Fibroblast of villous mesenchyme (primary cell): ENCODE measurements at places on chromosomes 2 and 18. TPM values are rescaled to one million over a fixed set of nuclear protein-coding genes. Genes with fewer than 3 reads are reported as not detected.

GRCh38 chr2:32418778-32419177, 62.0 kb downstream of the BIRC6 start:
- DNase-seq, result peak; percentile 62

GRCh38 chr2:109185821-109186570, 57.0 kb downstream of the SH3RF3 start:
- peak; percentile 82 for DNase-seq

DNA sequence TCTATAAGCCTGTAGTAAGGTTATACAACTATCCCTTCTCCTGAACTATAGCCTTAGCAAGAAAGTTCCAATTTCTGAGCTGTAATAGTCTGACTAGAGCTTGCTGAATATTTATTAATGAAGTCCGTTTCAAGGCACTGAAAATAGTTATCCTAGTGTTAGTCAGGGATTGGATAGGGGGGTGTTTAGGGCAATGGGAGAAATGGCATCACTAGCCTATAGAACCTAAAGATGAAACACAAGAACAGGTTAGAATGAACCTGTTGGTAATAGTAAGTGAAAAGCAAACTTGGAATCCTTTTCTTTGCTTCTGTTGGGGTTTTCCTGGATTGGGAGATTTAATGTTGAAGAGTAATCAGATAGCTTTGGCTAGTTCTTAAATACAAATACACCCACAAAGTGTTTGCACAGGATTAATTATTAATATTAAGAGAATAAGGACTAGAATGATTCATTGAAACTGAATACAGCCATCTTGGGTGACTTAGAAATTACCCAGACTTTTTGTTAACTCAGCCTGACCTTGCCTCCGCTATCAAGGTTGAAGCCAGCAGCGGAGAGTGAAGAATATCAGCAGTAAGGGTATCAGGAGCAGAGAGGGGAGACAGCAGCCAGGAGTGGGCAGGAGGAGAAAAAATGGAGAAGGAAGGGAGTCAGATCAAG, 14.4 kb downstream of the CCNT2 start:
- no peak for DNase-seq

DNA sequence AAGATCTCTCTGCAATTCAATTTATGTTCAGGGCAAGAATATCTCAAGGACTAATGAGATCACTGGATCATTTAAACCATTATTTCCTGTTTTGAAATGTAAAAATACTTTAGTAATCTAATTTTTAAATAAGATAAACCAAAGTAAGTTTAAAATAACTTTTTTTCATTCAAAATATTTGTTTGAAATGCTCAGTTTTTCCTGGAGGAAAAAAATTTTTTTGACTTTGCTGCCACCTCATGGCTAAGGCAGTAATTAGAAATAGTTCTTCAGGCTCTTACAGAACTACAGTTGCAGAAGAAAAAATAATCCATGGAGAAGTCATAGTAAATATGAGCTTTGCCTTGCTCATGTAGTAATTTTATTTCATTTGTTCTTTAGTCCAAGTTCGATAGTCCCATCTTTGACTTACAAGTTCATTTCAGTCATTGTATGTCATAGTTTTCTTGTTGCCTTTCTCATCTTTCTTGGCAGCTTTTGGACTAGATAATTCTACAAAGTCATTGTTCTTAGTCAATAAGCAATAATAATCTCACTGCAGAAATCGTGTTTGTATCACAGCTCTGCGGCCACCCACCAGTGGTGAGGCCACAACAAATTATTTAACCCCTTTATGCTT, 127.4 kb downstream of the DPP4 start:
- DNase-seq, result peak; percentile 46

- DNase-seq, result no peak
Observed at GRCh38 chr18:48613589-48614404, 75.0 kb downstream of the CTIF start.

DNA sequence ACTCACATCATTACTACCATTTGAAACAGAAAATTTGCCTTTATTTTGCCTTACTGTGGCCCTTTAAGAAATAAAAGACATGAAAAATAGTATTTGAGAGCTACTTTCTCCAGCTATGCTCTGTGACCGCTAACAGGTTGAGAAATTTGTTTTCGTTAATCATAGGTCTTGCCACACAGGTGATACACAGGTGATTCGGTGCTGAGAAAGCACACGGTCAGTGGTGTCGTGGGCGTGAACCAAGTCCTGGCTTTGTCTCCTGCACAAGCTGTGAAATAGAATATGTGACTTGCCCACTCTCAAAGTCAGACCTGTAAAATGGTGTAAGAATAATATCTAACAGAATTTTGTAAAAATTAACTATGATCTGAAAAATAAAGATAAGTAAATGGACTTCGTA, 155.3 kb upstream of the SLC39A10 start:
- no peak for DNase-seq

FAP gene
- total RNA-seq, result 207 and 223 TPM in 2 replicates

NEU2 gene
- total RNA-seq, result not detected in 2 replicates

CYP27A1 gene
- total RNA-seq, result 4.7 and 16.1 TPM in 2 replicates

CXCR1 gene
- not detected in 2 replicates for total RNA-seq

TYMS gene
- total RNA-seq, result 11.9 and 15.1 TPM in 2 replicates
